Type B pancreatic cell (in vitro differentiated cells): ENCODE measurements at places on chromosomes 4 and X. TPM values are rescaled to one million over a fixed set of nuclear protein-coding genes. Genes with fewer than 3 reads are reported as not detected.

The TKTL2 gene
- total RNA-seq = not detected in 2 replicates

DNA sequence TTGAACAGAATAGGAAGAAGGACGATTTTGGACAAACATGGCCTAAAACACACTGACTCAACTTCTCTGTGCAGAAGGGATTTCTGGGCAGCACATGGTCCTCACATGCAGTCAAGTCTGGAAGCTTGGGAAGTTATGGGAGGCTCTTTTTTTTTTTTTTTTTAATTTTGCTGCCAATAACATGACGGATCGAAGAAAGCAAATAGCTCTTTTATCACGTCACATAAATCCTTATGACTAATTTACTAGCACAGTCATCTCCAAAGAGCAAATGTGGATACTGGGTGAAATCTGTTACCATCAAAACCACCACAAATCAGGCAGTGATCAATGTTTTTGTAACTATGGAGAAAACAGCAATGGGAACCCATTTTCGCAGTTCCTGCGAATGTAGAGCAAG lies 193.3 kb upstream of the FAM9B start:
- H3K4me3 ChIP-seq = no peak overlapping the region
- no peaks in the 10 kb centered on the region for H3K27me3 ChIP-seq
- no peaks in the 10 kb centered on the region for H3K36me3 ChIP-seq
- no peak for DNase-seq
- no peak overlapping the region for H3K27ac ChIP-seq
- H3K4me1 ChIP-seq = no peaks in the 10 kb centered on the region

- no peak overlapping the region for H3K4me3 ChIP-seq
- H3K27me3 ChIP-seq = no peaks in the 10 kb centered on the region
- no peak for DNase-seq
- H3K27ac ChIP-seq = no peak overlapping the region
- H3K36me3 ChIP-seq = no peaks in the 10 kb centered on the region
- H3K4me1 ChIP-seq = no peaks in the 10 kb centered on the region
Measured at GRCh38 chrX:126855839-126856524, 36.5 kb downstream of the PRR32 start.

The ADAD1 gene
- not detected in 2 replicates for total RNA-seq

GRCh38 chrX:14851526-14851925 lies 21.3 kb downstream of the FANCB start:
- no peak overlapping the region for H3K4me3 ChIP-seq
- H3K27me3 ChIP-seq = no peaks in the 10 kb centered on the region
- no peaks in the 10 kb centered on the region for H3K4me1 ChIP-seq
- H3K27ac ChIP-seq = no peak overlapping the region
- H3K36me3 ChIP-seq = no peaks in the 10 kb centered on the region

DNA sequence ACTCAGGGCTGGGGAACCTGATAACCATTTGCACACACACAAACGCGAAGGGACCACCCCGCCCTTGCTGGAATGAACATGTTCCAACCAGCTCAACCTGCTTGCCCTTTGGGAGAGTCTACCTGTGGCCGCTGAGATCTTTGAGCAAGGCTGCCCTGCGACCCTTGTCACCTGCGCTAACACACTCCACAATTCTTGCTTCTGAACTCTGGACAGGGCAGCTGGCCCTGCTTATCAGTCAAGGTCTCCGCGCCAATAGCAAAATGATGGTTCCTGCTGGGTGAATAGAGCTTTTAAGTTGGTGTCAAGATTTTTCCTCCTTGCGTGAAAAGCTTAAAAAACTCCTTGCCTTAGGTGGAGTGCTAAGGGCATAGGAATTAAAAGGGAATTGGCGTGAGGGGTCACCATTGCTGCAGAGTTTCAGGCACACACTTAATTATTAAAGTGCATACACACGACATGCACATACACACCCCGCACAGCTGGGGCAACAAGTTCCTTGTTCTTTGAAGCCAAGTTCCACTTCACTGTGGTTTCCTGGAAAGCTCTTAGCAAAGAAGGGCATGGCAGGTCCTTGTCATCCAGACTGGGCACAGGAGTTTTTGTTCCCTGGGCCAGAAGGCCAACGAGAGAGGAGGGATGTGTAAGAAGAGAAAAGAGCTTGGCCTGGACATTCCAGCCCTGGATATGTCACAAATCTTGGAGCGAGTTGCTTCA lies 207.7 kb downstream of the STIM2 start:
- no peaks in the 10 kb centered on the region for H3K27me3 ChIP-seq
- peak; percentile 27 for DNase-seq
- H3K27ac ChIP-seq = no peak overlapping the region
- no peaks in the 10 kb centered on the region for H3K36me3 ChIP-seq
- no peak overlapping the region for H3K4me3 ChIP-seq

DNA sequence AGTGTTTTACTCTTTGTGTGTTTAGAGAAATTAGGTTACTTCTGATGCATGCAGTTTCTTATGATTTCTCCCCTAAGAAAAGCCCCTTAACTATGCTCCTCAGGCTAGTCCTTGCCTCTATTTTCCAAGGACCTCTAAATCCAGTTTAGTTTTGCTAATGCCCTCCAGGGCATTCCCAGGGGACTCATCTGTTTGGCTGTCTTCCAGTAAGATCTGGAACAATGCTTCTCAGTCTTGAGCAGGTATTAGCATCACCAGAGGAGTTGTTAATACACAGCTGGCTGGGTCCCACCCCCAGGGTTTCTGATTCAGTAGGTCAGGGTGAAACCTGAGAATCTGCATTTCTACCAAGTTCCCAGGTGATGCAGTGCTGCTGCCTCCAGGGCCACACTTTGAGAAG lies 56.9 kb downstream of the OTC start:
- H3K27ac ChIP-seq = no peak overlapping the region
- DNase-seq = no peak
- H3K36me3 ChIP-seq = no peaks in the 10 kb centered on the region
- no peak overlapping the region for H3K4me3 ChIP-seq
